ENCODE measurements at places on chromosomes 12 and 14. TPM values are rescaled to one million over a fixed set of nuclear protein-coding genes. Genes with fewer than 3 reads are reported as not detected.
A peak's percentile ranks its signal among the peaks of the same experiment; 100 is the strongest.

Gene GOLGA3
- total RNA-seq = 86.9 TPM

DNA sequence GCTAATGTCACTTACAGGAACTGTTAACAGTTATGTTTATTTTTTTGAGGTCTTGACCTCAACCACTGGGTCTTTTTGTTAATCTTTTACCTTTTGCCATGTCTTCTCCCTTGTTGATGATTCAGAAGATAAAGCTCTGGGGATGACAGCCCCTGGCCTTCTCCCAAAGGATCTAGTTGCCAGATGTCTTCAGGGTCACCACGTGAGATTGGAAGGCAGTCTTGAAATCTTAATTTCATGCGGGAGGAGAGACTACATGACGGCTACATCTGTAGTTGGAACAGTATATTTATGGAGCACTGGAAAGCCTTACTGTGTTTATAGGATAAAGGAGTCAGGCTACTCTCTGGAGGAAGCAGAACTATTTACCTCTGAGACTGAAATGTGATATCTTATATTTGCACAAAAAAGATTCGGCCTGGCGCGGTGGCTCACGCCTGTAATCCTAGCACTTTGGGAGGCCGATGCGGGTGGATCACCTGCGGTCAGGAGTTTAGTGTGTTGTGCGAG, 5.6 kb downstream of the MLEC start:
- DNase-seq = no peak

DNA sequence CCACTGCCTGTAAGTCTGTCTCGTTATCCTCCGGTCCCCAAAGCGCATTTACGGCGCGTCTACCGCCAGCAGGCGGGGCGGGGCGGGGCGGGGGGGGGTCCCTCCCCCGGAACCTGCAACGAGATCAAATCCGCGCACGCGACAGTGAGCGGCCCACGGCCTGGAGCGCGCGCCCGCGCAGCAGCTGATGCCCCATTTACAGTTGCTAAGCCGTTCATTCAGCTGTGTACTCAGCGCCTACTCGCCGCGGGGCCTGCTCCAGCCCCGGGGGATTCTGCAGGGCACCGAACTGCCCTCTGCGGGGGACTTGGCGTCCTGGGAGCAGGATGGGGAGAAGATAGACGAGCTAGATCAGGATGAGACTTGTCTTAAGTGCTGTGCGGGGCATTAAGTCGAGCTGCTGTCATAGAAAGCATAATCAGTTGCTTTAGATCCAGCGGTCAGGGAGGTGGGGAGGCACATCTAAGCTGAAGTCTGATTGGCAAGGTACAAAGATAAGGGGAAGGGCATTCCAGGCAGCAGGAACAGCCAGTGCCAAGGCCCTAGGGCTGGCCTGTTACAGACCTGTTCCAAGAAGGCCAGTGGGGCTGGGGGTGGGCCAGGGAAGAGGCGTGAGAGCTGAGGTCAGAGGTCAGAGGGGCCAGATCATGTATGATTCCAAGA, 1.4 kb upstream of the CCDC85C start:
- peak; percentile 73 for DNase-seq

Gene OAS2
- total RNA-seq = 113 TPM

DNA sequence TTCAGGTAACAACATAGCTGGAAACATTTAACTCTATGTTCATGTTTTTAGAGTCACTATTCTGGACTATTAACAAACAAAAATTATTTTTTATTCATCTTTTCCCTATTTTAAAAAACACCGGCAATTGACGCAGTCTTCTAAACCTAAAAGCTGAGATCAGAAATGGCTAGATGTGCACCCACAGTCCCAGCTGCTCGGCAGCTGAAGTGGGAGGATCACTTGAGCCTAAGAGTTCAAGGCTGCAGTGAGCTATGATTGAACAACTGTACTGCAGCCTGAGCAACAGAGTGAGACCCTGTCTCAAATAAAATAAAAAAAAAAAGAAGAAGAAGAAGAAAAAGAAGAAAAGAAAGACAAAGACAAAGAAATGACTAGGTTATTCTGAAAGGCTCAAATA, 64.5 kb downstream of the PAX9 start:
- DNase-seq = no peak

Gene DGLUCY
- total RNA-seq = 28.2 TPM

Gene C14orf180
- not detected for total RNA-seq

Gene SMCO2
- total RNA-seq = 1.8 TPM

DNA sequence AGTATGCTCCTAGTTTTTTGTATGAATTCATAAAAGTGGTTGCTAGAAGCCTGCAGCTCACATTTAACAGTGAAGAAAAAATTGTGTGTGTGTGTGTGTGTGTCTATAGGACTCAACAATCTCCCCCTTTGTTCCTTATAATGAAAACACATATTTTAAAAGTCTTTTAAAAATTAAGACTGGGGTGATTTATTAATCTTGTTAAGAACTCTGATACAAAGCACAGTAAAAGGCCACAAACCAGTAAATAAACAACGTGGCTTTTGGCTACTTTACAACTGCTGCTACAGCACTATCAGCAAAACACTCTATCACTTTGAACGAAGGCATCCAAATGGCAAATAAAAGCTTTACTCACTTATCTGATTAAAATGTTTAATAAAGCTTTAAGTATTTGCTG, 594 bp upstream of the VCPKMT start:
- no peak for DNase-seq

Gene KRT81
- not detected for total RNA-seq

- DNase-seq = no peak
These were observed 2.4 kb downstream of the AKT1 start for GRCh38 chr14:104792945-104793702.

DNA sequence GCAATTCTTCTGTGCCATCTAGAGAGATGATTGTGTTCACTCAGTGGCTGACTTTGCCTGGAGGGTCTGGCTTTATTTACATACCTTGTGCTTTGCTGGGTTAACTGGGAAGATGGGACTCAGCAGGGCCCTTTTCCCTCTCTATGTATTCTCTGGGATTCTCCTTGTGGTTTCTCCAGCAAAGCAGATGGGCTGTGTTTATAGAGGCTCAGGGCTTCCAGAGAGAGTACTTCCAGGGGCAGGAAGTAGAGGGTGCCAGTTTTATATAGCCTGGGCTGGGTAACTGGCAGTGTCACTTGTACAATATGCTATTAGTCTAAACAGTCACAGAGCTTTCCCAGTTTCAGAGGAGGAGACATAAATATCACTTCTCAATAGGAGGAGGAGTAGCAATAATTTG, 509.9 kb downstream of the DIO2 start:
- DNase-seq = no peak

- DNase-seq = no peak
These were observed 204.0 kb downstream of the SSPN start for GRCh38 chr12:26399381-26399780.

DNA sequence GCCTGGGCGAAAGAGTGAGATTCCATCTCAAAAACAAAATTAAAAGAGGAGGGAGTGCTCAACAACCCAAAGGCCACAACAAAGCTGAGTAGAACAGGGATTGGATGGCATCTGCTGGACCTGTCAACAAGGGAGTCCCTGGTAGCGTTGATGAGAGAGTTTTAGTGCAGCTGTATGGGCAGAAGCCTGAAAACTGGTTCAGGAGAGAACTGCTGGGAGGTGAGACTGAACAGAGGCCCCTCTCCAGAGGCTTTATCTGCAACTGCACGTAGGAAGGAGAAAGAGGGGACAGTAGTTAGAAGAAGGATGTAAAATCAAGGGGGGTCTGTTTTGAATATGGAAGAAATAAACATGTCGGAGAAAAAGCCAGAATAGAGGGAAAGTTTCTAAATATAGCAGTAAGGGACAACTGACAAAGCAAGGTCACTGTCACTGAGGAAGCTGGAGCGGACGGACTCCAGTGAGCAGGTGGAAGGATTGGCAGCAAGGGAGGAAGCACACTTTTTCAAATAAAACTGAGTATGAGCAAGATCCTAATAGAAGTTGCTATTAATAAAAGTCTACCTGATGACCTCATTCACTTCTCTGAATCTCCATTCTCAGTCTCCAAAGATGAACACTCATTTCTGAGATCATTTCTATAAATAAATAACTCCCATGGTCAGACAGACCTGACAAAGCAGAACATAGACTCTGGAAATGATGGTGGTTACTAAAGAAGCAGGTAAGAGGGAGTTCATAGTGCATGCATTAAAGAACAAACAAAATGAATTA, 11.8 kb upstream of the ATF1 start:
- DNase-seq = no peak

Gene CLEC9A
- total RNA-seq = not detected

Gene RFLNA
- total RNA-seq = not detected

Gene TMEM229B
- 1.7 TPM for total RNA-seq

- DNase-seq = no peak
These were observed 115.9 kb downstream of the BCL11B start for GRCh38 chr14:99156090-99156425.

Gene C3AR1
- total RNA-seq = 0.60 TPM

- DNase-seq = peak; percentile 60
These were observed 16.6 kb downstream of the FBRSL1 start for GRCh38 chr12:132506328-132507160.

Gene HSPB8
- total RNA-seq = not detected

DNA sequence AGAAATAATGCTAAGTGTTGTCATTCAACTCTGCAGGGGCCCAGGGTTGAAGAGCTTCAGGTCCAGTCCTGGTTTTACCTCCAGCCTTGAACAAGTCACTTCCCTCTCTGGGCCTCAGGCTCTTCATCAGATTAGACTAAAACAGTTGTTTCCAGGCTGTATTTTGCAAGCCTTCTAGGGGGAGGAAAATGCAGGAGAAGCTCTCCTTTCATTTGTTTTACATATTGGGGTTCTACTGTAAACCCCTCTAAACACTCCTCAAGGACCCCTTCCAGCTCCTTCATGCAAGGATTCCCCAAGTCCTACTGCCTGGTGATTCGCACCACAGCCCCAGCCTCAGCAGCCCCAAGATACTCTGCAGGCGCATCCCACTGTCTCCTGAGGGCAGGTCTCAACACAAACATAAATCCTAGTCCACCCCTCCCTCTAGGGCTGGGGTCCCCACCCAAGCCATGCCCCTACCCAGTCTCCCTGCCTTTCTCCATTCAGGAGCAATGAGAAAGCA, 2.7 kb downstream of the SDR9C7 start:
- DNase-seq = no peak

Gene KRT73
- total RNA-seq = not detected

Gene NT5DC3
- 14.2 TPM for total RNA-seq

GRCh38 chr12:98424726-98425401, 90.5 kb upstream of the TMPO start:
- DNase-seq = peak; percentile 18

- no peak for DNase-seq
These were observed 49.4 kb downstream of the DGLUCY start for GRCh38 chr14:91163316-91163715.

Gene PLEKHG7
- not detected for total RNA-seq

DNA sequence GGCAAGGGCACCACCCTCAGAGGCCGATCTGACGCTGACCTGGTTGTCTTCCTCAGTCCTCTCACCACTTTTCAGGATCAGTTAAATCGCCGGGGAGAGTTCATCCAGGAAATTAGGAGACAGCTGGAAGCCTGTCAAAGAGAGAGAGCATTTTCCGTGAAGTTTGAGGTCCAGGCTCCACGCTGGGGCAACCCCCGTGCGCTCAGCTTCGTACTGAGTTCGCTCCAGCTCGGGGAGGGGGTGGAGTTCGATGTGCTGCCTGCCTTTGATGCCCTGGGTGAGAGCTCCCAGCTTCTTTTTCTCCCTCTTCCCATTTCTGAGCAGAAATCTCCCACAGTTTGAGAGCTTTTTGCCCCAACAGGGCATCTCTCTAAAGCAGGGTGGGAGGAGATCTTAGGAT, 1.8 kb downstream of the OAS1 start:
- no peak for DNase-seq

Gene ABHD12B
- not detected for total RNA-seq

DNA sequence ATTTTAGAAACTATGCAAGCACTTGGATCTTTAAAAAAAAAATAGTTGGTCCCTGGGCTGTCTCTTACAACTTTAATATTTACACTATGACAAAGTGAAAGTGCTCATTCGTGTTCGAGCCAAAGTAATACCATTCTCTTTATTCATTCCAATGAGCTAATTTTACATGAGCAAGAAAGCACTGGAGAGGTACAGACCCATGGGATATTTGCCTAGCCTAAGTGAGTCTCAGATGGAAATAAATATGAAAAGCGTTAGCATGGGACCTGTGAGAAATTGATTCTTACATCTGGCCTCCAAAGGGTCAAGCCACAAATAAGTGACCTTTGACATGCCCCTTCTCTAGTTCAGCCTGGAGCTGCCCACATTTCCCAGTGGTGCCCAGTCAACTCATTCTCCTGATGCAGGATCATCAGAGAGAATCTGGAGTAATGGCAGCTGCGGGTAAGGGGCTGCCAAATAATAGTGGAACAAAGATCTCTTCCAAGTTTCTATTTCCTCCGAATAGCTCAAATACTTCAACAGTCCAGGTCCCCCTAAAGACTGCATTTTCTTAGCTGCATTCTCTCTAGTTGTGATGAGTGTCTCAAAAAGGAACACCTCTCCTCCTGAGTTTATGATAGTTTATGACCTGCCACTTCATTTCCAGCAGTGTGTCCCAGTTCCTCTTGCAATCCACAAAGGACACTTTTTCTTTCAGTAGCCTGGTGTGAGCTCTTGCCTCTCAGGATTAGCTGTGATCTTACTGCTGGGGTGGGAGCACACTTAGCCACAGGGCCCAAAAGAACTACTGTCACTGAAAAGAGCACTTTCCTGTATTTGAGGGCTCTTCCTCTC, 208.2 kb downstream of the DAD1 start:
- DNase-seq = no peak

DNA sequence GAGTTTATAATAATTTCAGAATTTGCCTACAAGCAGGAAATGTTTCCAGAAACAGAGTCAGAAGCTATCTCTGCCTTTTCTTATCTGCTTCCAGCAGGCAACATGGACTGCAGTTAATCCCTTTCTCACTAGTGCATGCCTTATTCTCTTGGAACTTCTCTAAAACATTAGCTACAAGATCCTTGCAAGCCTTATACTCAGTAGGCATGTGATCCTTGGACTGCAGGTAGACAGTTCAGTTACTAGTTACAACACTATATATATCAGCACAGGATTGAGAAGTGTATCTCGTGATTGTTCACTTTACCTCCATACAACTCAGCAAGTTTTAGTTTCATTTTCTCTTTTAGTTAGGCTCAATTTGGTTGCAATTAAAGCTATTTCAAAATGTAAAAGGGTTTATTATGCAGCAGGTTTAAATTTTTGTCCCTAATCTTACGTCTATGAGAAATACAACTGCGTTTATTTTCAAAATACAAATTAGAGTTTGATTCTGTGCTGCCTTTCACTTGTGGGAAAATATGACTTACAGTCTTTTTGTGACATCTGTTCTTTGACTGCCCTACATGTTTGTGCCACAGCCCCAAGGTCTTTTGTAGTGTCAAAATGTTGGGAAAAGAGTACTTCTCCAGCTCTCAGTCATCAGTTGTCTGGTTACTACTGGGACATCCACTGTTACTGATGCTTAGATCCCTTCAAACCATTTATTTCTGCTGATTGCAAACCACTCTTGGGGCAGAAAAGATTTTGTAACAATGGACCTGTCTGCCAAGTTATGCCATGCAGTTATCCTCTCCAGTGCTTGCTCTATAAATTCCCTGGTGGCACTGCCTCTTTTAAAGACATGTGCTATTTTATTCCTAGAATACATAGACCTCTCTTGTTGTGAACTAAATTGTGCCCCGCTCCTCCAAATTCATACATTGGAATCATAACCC, 709.0 kb upstream of the FOXG1 start:
- DNase-seq = no peak

Gene CCDC177
- total RNA-seq = 0.08 TPM

- DNase-seq = no peak
These were observed 6.3 kb upstream of the CFAP54 start for GRCh38 chr12:96483116-96483515.

Measured in activated T-helper 1 cell treated with anti-CD3 and anti-CD28 coated beads, Interleukin-12 subunit alpha, Interleukin-12 subunit beta, Interleukin-2, Interleukin-4 antibody, amounts not matched to agents 30 ng/mL and 10 ng/mL and 1 ng/mL, durations not matched to agents 14 hours and 24 hours and 36 hours (primary cell).